Activated T-helper 2 cell treated with anti-CD3 and anti-CD28 coated beads, Interferon-gamma antibody, Interleukin-2, Interleukin-4, amounts not matched to agents 10 μg/mL and 5 μg/mL and 100 μg/mL, durations not matched to agents 14 hours and 24 hours and 36 hours (primary cell): ENCODE measurements at places on chromosomes 16 and 17. TPM values are rescaled to one million over a fixed set of nuclear protein-coding genes. Genes with fewer than 3 reads are reported as not detected.
A peak's percentile ranks its signal among the peaks of the same experiment; 100 is the strongest.

The PAQR4 gene
- 46.9 and 49.9 TPM in 2 replicates for total RNA-seq

The PLCG2 gene
- total RNA-seq = 7.1 and 9.6 TPM in 2 replicates

The TNFSF13 gene
- total RNA-seq = 2.9 and 3.5 TPM in 2 replicates

The CD7 gene
- total RNA-seq = 345 and 351 TPM in 2 replicates

The PPM1E gene
- total RNA-seq = 0.05 TPM in 1 of 2 replicates, not detected in the other

The UTS2R gene
- total RNA-seq = 0.18 TPM in 1 of 2 replicates, not detected in the other

The PRSS22 gene
- total RNA-seq = not detected in 2 replicates

The HID1 gene
- total RNA-seq = 0.07 and 0.37 TPM in 2 replicates

The MTHFSD gene
- total RNA-seq = 21.9 and 22.8 TPM in 2 replicates

The NOG gene
- total RNA-seq = not detected in 2 replicates

The BAIAP3 gene
- total RNA-seq = 0.21 and 0.32 TPM in 2 replicates

The USP7 gene
- 164 and 176 TPM in 2 replicates for total RNA-seq

The RAB37 gene
- total RNA-seq = 9.7 and 12.1 TPM in 2 replicates

The TAT gene
- total RNA-seq = not detected in 2 replicates

DNA sequence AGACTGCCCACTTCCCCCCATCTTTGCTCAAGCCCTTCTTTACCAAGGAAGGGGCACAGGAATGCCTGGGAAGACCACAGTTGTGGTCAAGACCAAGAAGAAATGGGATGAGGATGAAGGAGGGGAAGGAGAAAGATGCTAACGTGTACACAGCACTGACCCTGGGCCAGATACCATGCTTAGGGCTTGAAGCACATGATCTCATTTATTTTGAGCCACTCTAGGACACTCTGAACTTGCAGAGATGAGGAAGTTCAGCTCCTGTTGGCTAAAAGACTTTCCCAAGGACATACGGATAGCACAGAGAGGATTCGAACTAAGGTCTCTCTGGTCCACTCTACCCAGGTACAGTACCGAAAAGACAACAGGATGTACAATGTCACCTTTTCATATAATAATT lies 42.6 kb downstream of the PIK3R5 start:
- no peak for DNase-seq

GRCh38 chr17:38562903-38563302 lies 42.8 kb downstream of the SRCIN1 start:
- DNase-seq = no peak

- DNase-seq = peak; percentile 17
Observed at GRCh38 chr17:66255112-66255511, 25.9 kb upstream of the APOH start.

- DNase-seq = no peak
Observed at GRCh38 chr16:68370581-68371275, 59.9 kb downstream of the PRMT7 start.

DNA sequence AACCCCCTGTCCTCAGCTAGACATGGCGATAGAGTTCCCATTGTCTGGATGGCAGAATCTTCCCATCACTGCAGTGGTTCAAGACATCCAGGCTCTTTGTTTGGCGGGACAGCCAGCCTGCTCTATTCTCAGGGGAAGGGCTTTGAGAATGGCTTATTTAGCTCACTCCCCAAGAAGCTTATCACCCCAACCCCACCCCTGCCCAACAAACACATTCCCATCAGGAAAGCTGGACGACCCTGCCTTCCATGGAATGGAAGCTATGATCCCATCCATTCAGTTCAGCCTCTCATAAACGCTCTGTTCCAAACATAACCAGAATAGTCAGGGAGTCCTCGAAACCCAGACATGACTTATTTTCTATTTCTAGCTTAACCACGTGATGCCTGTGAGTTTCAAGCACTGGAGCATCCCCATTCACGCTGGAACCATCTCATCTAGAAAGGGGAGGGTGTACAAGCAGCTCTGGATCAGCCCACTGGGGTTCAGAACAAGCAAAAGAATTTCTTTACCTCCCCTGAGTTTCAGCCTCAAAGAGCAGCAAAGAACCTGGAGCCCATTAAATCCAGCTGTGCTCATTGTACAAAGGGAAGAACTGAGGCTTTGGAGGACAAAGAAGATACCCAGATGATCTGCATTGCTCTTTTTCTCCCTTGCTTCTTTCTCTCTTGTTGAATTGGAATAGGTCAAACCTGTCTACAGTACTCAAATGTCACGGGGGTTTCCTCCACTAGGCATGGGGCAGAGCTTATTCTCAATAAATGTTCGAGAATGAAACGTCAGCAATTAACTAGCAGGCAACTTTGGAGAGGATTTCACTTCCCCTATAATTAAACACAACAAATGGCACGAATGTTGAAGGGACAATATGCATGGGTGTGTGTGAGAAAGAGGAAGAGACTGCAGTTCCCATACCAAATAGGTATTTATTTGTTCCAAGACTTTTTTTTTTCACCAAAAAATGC lies 93.1 kb downstream of the XYLT1 start:
- DNase-seq = no peak

- no peak for DNase-seq
Observed at GRCh38 chr17:29620271-29620670, 2.4 kb downstream of the CORO6 start.

GRCh38 chr16:75908331-75909117 lies 182.2 kb upstream of the CPHXL start:
- DNase-seq = no peak

DNA sequence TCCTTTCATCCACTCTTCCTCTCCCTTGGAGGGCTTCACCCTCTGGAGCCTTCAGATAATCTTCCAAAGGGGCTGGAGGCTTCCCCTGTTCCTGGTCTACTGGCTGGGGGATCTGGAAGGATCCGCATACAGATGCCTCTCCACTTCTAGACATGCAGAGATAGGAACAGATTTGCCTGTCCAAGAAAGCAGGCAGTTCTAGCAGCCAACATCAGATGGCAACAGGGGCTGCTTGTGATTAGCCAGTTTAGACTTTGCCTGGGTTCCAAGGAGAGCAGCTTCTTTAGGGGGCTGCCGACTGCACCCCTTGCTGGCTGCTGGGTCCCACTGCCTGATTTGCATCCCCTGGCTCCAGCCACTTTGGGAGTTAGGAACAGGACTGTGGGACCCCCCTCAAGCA lies 6.2 kb upstream of the CD300A start:
- no peak for DNase-seq

DNA sequence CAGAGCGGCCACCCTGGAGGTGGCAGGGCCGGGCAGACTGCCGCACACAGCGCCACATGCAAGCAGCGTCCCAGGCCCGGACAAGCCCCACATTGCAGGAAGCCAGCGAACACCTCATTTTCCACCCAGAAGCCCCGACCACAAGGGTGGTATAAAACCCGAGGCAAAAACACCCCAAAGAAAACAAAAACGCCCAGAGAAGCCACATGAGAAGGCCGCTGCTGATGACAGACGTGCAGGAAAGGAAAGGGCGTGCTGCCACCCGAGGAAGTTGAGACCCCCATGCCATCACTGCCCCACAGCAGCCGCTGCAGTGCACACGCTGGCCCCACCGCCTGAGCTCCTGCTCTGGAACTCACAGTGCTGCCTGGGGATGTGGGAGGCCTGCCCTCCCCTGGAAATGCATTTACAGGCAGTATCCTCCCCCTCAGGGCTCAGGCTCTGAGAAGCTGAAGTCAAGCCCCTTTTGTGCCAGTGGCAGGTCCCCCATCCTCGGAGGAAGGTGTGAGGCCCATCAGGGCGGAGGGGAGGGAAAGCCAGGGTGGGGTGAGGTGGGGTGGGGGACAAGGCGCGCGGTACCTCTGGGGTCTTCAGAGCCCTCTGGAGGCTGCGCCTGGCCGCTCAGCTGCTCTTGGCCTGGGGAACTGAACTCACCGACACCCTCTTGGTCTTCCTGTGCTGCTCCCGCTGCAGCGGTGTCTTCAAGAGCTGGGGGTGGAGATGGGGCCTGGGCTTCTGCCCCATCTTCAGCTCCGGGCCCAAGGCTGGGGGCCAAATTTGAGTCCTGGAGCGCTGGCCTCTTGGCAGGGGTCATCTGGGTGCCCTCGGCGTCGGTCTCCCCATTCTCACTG lies 62.0 kb downstream of the IL21R start:
- DNase-seq = no peak

GRCh38 chr16:69073181-69073702 lies 32.2 kb upstream of the HAS3 start:
- DNase-seq = no peak

DNA sequence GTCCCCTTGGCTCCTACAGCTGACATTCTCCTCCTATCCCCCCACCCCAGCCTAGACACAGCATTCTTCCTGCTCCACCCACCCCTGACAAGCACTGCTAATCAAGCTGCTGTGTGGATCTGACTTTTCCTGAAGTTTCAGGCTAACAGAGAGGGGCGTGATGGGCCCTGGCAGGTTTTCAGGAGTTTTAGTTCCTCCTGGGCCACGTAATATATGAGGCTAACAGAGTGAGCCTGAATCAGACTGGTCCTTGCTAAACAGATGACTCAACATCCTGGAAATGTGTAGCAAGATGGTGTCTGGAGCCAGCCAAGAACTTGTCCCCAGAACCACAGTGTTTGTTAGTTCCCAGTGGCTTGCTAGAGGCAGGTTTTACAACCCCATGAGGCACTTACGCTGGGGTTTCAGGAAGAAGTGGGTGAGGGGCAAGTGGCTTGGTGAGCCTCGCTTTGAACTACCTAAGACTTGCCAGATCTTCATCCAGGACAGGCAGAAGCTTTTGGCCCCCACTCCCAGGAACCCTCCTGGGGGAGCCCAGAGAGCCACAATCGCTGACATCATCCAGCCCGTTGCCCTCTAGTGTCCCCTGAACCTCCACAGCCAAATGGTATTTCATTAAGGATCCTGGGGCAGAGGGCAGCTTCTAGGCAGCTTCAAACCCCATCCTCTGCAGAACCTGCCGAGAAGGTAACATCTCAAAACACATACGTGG lies 15.9 kb downstream of the TMEM92 start:
- no peak for DNase-seq

DNA sequence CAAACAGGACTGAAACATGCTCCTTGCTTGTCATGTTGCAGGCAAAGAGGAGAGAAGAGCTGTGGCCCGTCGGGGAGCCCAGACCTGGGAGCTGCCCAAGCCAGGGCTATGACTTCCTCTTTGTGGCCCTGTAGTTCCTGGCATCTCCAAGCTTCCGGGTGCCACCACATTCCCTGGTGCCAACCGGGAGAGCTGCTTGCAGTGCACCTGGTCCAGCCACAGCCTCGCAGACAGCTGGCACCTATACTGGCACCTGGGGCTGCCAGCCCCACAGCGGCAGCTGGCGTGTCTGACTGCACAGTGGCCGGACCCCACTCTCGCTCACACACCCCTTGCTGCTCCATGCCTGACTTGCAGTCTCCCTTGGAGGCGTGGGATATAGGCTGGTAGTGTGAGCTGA lies 37.1 kb upstream of the FOXJ1 start:
- no peak for DNase-seq

DNA sequence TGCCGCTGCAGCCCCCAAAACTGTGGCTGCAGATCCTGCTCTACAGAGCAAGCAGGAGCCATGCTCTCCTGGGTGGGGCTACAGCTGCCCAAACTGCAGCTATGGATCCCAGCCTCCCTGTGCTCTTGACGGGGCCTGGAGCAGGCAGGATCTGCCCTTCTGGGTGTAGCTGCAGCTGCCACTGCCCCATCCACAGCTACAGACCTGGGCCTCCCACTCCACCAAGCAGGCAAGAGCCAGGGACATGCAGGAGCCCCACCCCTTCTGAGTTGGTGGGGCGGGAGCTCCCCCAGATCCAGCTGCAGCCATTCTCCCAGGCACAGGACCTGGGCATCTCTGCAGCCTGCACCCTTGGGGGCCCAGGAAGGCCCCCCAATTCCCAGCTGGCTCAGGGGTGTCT lies 551.2 kb upstream of the CA10 start:
- DNase-seq = no peak

DNA sequence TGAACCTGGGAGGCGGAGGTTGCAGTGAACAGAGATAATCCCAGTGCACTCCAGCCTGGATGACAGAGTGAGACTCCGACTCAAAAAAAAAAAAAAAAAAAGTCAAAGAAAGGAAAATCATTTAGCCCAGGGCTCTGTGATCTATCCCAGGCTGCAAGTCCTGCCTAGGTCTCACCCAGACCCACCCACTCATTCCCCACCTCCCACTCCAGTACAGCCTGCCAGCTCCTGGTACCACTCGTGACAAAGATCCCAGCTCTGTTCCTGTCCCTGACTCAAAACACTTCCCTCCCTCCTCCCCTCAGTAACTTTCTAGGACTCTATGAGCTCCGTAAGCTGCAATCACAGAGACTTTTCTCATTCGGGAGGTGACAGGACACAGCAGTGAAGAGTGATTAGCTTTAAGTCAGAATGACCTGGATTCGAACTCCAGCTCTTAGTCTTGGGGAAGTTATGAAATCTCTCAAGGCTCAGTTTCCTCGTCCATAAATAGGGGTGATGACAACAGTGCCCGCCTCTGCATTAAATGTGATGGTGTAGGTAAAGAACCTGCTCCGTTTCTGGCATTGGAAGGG lies 28.0 kb upstream of the MRPS23 start:
- no peak for DNase-seq

- no peak for DNase-seq
Observed at GRCh38 chr17:31400481-31400950, 9.0 kb downstream of the RAB11FIP4 start.

- no peak for DNase-seq
Observed at GRCh38 chr17:8289103-8289397, 580 bp downstream of the RANGRF start.

GRCh38 chr17:63039342-63039741 lies 73.3 kb downstream of the TANC2 start:
- DNase-seq = no peak

GRCh38 chr16:66604376-66605176 lies at the start of gene CMTM3:
Gene CMTM3, plus strand, starts transcription at chr16:66604704. Its CDS starts 102 bp downstream, at chr16:66604806.
- peak; percentile 71 for DNase-seq

DNA sequence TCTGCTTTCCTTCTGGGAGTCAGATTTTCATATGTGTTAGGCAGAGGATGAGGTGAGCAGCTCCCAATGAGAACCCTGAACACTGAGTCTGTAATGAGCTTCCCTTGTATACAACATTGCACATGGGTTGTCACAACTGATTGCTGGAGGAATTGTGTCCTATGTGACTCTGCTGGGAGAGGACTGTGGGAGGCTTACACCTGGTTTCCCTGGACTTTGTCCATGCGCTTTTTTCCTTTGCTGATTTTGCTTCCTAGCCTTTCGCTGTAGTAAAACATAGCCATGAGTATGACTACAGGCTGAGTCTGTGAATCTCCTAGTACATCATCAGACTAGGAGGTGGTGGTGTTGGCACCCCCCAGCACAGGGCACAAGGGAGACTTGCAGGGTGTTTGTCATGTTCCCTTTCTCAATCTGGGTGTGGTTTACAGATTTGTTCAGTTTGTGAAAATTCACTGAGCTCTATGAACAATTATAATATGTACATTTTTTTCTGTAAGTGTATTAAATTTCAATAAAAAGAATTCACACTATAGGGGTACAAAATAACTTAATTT lies 1.7 kb upstream of the PLK1 start:
- DNase-seq = no peak

- DNase-seq = no peak
Observed at GRCh38 chr16:86458149-86458777, 52.1 kb upstream of the FOXF1 start.

DNA sequence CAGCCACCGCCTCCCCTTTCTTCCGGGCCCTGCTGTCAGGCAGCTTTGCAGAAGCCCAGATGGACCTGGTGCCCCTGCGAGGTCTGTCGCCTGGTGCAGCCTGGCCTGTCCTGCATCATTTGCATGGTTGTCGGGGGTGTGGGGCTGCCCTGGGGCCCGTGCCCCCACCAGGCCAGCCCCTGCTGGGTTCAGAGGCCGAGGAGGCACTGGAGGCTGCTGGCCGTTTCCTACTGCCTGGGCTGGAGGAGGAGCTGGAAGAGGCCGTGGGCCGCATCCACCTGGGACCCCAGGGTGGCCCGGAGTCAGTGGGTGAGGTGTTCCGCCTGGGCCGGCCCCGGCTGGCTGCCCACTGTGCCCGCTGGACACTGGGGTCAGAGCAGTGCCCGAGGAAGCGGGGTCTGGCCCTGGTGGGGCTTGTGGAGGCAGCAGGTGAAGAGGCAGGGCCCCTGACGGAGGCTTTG lies 5.5 kb upstream of the TGFB1I1 start:
- DNase-seq = no peak
